ENCODE measurements at places on chromosomes 3 and 15. TPM values are rescaled to one million over a fixed set of nuclear protein-coding genes. Genes with fewer than 3 reads are reported as not detected.

The ZCWPW2 gene
- 0.62 TPM for total RNA-seq

The CSPG5 gene
- 0.44 TPM for total RNA-seq

The NANOGP8 gene
- not detected for total RNA-seq

The RABL3 gene
- 34.9 TPM for total RNA-seq

The PRR23B gene
- not detected for total RNA-seq
